ENCODE measurements at places on chromosomes 16 and 17.

- DNase-seq, result no peak
Observed at GRCh38 chr17:7445619-7445968, 733 bp downstream of the CHRNB1 start.

GRCh38 chr16:69526831-69527655 is 38.7 kb upstream of the NFAT5 start:
- no peak for DNase-seq

- DNase-seq, result no peak
Observed at GRCh38 chr17:48472411-48473281, 42.6 kb upstream of the SKAP1 start.

DNA sequence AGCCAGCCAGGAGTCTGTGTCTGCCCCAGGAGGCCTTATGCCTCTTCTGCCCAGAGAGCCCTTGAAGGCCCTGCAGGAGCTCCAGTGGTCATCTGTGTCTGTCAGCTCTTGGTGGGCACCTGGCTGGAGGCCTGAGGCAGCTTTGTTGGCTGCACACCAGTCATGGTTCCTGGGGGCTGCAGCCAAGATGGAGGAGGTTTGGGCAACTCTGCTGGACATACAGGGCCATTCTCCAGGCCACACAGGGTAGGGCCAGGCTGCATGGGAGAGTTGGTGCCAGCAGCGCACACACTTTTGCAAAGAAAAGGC is 29.4 kb downstream of the B9D1 start:
- no peak for DNase-seq

DNA sequence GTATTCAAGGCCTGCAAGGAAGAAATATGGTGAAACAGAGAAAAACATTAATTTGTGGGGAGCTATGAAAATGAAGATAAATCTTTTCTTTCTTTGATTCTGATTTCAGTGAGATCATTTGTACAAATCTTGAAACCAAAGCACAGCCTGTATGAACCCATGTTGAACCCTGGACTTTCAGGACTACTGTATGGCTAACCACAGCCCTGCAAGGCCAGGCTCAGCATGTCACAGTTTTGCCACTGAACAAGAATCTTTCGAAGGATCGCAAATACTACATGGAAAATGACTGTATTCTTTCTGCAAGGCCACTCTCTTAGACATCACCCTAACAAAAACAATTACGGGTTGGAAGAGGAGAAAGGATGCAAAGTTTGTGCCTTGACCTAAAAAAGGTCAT is 161.7 kb upstream of the MAF start:
- no peak for DNase-seq

- no peak for DNase-seq
Observed at GRCh38 chr16:16175296-16175695, 48.0 kb downstream of the ABCC6 start.

GRCh38 chr16:74931445-74931844 is 53.5 kb downstream of the WDR59 start:
- DNase-seq, result no peak

DNA sequence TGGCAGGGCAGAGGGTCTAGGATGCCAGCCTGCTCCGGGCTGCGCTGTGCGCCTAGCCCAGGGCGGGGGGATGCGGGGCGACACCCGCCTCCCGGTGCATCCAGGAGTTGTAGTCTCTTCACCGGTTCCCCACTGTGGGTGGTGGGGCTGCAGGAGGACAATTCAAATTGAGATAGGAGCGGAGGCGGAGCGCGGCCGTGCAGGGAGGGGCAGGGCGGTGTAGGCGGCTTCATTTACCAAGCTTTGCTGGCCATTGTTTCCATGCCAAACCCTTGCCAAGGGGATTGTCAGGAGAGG is 2047.4 kb downstream of the TP53TG3F start:
- DNase-seq, result no peak

DNA sequence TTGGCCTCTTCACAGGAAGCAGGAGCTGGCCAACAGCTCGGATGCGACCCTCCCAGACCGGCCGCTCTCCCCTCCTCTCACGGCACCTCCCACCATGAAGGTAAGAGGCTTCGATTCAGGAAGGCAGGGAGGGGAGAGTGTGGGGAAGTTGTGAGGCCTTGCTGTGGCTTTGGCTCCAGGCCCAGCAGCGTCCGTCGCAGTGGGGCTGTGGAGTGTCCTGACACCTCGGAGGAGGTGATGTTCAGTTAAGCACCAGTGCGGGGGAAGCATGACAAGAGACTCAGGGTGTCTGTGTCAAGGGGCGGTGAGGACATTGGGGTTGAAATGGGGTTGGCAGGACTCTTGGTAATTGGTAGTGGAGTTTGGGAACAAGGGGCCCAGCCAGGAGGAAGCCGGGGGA is 109.0 kb downstream of the RAP1GAP2 start:
- no peak for DNase-seq

DNA sequence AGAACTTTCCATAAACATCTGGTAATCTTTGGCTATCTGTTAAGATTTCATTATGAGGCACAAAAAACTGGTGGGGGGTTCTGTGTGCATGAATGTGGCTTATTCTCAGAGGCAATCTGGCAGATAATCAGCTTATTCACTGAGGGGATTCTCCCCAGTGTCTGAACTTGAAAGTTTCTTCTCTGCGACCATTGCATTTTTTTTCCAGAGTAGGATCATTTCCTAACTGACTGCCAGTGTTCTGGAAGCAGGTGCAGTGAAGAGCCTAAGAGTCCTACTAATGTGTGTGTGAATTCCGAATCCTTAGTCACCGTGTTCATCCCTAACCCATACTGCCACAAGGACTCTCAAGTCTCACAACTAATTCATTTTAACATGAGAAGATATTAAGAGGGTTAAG is 64.9 kb upstream of the LRRC37A3 start:
- DNase-seq, result no peak

- no peak for DNase-seq
Observed at GRCh38 chr17:39687101-39687545, 734 bp downstream of the PGAP3 start.

DNA sequence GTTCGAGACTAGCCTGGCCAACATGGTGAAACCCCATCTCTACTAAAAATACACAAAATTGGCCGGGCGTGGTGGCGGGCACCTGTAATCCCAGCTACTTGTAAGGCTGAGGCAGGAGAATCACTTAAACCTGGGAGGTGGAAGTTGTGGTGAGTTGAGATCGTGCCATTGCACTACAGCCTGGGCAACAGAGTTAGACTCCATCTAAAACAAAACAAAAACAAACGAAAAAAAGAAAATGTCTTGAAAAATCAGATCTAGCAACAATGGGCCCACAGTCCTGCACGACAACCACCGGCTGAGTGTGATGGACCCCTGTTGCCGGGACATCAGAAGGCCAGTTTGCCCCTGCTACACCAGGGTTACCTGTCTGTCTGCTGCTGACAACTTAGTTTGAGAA is 3.9 kb upstream of the RMI2 start:
- no peak for DNase-seq

GRCh38 chr16:67169011-67169451 is 1.3 kb upstream of the NOL3 start:
- no peak for DNase-seq

DNA sequence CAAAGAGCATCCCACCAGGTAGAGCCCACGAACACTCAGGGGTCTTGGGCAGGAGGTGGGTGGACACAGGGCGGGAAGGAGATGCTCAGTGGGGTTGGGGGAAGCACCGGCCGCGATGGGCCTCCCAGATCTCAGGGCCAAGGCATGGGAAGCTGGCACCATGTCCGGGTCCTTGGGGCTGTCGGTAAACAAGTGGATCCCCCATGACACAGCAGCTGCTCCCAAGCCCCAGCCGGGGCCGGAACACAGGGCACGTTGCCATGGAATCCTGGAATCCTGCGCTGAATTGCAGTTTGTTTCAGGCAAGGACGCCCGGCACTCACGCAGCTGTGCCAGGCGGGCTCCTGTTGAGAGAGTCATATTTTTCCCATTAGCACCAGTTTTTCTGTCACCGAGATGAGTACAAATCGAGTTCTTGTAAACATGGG is 23.0 kb upstream of the CHMP6 start:
- no peak for DNase-seq

- DNase-seq, result no peak
Observed at GRCh38 chr16:67606632-67607031, 38.3 kb upstream of the CARMIL2 start.

DNA sequence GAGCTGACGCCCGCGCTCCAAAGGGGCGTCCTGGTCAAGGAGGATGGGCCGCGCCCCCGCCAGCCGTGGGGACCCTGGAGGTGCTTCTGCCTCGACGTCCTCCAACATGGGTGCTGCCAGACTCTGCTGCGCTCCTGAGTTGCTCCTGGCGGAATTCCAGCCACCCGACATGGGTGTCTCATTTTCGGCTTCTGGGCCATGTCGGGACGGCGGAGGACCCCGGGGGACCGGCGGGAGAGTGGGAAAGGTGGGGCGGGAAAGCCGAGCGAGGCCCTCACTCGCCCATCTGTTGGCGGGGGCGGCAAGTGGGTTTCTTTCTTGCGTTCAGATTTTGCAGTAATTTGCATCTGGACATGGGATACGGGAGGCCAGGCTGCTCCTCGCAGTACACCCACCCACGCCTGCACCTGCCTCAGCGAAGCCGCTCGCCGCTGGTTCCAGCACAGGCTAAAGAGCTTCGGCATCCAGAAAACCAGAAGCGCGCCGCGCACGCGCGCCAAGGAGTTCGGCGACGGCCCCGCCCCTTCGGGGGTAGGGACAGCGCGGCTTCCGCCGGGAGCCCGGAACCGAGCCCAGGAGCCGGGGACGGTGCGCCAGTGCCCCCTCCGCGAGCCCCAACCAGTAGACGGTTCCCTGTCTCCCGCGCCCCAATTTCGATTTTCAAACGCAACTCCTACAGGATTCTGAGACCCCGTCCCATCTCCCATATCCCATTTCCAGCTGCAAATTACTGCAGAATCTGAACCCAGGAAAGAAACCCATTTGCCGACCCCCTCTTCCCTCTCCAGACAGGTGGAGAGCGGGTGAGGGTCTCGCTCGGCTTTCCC is at the start of gene ARMC7:
TSS of gene ARMC7 (plus strand) at position 563 of the 827 bp plus-strand sequence. CDS start 320 bp downstream, outside the sequence.
- DNase-seq, result peak; percentile 88

DNA sequence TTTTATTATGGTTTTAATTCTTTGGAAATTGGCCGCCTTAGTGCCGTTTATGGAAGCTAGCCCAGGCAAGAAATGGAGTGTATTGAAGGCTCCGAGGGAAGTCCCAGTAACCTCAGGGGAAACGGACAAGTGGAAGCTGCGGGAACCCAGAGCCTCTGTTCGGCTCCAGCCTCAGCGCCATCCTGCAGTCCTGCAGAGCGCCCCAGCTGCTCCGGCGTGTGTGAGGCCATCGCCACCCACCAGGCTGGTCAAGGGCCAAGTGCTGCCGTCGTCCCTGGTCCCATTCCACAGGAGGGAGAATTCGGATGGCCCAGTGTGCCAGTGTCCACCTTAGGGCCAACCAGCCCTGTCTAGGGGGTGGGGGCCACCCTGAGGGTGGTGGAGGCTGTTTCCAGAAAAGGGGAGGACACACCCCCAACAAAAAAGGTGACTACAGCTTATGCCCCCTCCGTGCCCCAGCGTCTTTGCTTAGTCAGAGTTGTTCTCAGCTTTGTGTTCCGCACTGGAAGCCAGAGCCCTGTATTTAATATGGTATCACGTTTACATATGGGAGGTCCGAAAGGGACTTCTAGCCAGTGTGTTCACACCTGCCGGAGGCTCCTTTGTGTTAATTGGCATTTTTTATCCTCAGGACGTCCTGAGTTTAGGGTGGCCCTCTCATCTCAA is 13.0 kb downstream of the MGRN1 start:
- DNase-seq, result no peak

GRCh38 chr17:62967205-62967529 is 1.1 kb downstream of the TANC2 start:
- no peak for DNase-seq

DNA sequence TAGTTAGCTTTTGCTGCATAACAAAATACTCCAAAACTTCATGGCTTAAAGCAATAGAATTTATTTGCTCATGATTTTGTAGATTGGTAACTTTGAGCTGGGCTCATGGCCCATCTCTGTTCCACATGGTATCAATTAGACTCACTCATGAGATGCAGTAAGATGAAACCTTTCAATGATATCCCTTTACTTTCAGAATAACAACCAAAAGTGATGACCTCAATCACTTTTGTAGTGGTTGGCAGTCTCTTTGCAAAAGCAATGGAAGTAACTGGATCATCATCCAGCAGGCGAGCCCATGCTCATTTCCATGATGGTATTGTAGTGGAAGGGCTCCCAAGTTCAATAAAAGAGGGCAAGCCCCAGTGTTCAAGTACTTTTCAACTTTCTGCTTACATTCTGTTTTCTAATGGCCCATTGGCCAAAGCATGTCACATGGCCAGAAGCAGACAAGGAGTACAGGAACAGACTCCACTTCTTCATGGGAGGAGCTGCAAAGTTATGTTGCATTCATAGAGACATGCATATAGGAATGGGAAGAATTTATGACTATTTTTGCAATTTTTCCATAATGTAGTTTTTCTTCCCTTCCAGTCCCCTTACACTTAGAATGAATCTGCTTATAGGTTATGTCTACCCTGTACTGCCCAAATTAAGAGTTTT is 41.7 kb downstream of the EFCAB5 start:
- no peak for DNase-seq

DNA sequence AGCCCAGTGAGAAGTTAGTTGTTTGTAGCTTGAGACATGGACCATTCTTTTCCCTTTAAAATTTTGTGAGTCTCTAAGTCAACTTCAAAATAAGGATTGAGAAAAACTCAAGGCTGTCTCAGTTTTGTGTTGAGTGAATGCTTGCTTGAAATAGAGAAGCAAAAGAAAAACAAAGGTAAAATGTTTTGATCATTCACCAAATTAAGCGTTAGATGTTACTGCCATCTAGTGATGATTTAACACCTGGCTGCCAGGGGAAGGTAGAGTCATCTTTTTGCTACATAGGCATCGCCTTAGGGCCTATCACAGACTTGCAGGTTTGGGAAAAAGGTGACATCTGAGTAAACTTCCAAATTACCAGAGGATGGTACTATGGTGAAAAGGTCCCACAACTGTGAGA is 74.4 kb downstream of the PCTP start:
- no peak for DNase-seq

- DNase-seq, result no peak
Observed at GRCh38 chr17:78391843-78392242, 13.4 kb downstream of the PGS1 start.

DNA sequence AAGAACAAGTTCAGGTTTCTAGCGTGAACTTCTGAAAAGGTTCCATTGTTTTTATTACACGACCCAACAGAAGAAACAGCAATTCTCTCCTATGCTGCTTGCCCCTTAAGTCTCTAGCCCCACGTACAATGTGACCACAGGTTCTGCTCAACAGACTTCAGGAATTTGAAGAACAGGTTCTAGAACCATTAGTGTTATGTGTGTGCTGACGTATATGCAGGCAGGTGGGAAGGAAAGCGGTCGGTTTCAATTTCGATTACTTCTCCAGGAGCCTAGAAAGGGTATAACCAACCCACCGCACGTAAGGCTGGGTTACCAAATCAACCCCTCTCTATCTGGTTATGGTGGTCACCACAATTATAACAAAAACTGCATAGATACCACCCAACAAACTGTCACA is 39.4 kb downstream of the XPO6 start:
- no peak for DNase-seq

GRCh38 chr17:13518261-13519000 is 83.3 kb downstream of the HS3ST3A1 start:
- DNase-seq, result no peak

DNA sequence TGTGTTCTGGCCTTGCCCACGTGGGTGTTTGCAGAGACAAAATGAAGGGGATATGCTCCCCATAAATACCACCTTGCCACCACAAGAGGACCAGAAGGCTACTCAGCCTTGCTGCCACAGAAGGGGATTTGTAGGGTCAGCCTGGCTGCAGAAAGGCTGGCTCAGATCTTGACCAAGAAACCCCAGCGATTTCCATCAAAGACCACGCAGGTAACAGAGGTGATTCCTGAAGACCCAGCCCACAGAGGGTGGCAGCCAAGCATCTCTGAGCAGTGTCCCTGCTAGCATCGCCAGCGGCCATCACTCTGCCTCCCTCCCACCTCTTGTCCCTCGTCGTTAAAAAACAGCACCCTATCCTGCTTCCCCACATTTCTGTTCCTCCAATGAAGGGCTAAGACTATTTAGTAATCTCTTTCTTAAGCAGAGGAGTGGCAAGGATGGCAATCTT is 54.9 kb downstream of the BEAN1 start:
- DNase-seq, result no peak

Data from CD4-positive, alpha-beta T cell (primary cell).